ENCODE measurements at places on chromosomes 7 and 10.

DNA sequence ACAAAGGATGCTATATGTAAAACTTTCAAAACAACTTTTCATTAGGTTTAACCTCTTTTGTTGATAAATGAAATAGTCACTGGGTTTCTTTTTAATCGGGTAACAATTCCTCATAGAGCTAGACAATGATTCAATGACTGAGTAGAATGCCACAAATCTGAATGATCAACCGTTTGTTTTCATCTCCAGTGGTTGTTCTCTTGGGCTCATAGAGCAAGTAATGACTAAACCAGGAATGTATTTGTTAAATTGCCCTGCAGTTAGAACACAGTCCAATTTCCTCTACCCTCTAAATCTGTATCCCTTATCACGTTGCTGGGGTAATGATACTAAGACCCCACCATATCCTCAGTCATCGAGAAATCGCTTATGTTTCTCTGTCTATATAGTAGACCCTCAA is 40.0 kb downstream of the CNNM1 start:
- H3K36me3 ChIP-seq, result no peaks in the 10 kb centered on the region
- H3K27me3 ChIP-seq, result no peaks in the 10 kb centered on the region
- H3K4me3 ChIP-seq, result no peak overlapping the region
- H3K27ac ChIP-seq, result no peak overlapping the region

GRCh38 chr7:127413962-127414361 is 21.5 kb upstream of the ZNF800 start:
- H3K27me3 ChIP-seq, result no peaks in the 10 kb centered on the region
- H3K27ac ChIP-seq, result no peak overlapping the region
- no peak overlapping the region for H3K4me3 ChIP-seq
- H3K4me1 ChIP-seq, result no peaks in the 10 kb centered on the region
- no peaks in the 10 kb centered on the region for H3K36me3 ChIP-seq
- no peak for DNase-seq

DNA sequence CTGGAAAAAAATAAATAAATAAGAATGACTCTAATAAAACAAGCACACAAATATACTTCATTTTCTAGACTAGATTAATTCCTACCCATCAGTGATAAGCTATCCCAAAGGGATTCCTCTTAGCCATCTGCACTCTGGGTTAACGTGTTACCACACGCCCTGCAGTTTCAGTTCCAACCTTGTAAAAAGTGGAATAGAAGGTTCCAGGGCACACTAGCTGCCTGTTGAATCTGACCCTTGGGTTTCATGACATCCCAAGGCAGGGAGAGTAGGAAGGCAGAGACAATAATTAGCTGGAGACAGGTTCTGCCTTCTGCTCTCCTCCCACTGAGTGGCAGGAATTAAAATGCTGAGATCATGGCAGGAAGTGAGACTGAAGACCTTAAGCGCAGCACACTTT is 33.5 kb downstream of the SLC37A3 start:
- no peak overlapping the region for H3K27ac ChIP-seq
- H3K27me3 ChIP-seq, result no peaks in the 10 kb centered on the region
- H3K4me1 ChIP-seq, result peaks cover 1% of the 10 kb centered on the region
- no peaks in the 10 kb centered on the region for H3K36me3 ChIP-seq
- DNase-seq, result no peak
- H3K4me3 ChIP-seq, result no peak overlapping the region

- no peak overlapping the region for H3K4me3 ChIP-seq
- no peak for DNase-seq
- H3K4me1 ChIP-seq, result no peaks in the 10 kb centered on the region
- H3K36me3 ChIP-seq, result no peaks in the 10 kb centered on the region
These were observed 23.7 kb downstream of the ELMO1 start for GRCh38 chr7:37424995-37425394.

DNA sequence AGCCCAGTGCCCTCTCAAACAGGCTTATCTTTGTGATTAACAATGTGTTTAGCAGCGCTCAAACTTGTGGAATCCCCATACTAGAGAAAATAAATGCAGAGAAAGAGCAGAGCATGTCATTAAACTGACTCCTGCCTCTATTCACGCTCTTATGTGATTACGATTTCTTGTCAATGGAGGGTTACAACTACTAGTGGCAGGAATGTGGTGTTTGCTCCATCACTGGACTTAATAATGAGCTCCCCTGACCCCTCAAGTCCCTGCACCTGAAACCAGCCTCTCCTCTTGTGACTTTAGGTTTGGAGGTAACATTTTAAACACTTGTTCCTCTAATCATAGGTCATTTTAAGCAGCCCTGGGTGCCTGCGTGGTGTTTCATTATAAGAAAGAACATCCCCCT is 121.9 kb downstream of the PLPP4 start:
- no peaks in the 10 kb centered on the region for H3K27me3 ChIP-seq
- H3K4me1 ChIP-seq, result no peaks in the 10 kb centered on the region
- H3K4me3 ChIP-seq, result no peak overlapping the region
- DNase-seq, result no peak

- H3K4me3 ChIP-seq, result no peak overlapping the region
- H3K27me3 ChIP-seq, result no peaks in the 10 kb centered on the region
- DNase-seq, result no peak
- no peaks in the 10 kb centered on the region for H3K4me1 ChIP-seq
These were observed 599.2 kb upstream of the PCDH15 start for GRCh38 chr10:55400075-55400849.

DNA sequence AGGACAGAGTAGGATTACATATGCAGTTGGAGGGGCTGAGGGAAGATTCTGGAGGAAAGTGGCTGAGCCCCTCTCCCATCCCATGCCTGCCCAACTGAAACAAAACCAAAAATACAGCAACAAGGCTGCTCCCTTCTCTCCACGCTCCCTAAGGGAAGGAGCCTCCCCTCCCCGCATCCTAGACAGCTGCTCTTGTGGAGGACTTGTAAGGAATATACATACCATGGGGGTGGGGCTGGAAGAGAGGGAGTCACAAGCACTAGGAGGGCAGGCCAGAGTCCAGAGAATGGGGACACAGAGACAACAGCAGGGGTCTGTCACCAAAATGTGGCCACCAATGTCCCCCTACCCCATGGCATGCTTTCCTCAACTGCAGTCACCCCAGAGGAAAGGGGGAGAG is 13.2 kb downstream of the LDB1 start:
- H3K36me3 ChIP-seq, result peaks cover 67% of the 10 kb centered on the region
- H3K4me1 ChIP-seq, result no peaks in the 10 kb centered on the region
- no peak overlapping the region for H3K27ac ChIP-seq
- H3K27me3 ChIP-seq, result no peaks in the 10 kb centered on the region
- H3K4me3 ChIP-seq, result no peak overlapping the region

DNA sequence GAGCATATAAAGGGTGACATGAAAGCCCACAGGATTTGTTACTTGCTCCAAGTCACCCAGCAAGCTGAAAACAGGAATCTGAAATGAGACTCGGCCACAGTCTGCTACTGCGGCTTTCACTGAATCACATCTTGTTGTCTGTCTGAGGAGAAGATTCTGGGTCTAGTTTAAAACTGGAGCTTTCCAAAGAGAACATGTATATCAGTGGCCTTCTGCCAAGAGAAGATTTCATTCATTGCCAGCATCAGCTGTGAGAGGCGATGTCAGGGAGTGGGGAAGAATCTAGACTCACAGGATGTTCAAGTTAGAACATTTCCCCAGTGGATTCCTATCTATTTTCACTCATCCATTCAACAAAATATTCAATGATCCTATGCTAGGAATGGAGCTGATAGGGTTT is 122.8 kb downstream of the GALNT17 start:
- no peak overlapping the region for H3K4me3 ChIP-seq
- peaks cover 1% of the 10 kb centered on the region for H3K4me1 ChIP-seq
- H3K27ac ChIP-seq, result no peak overlapping the region

- no peak overlapping the region for H3K4me3 ChIP-seq
- H3K27me3 ChIP-seq, result no peaks in the 10 kb centered on the region
- no peak for DNase-seq
These were observed 68.1 kb downstream of the CNOT4 start for GRCh38 chr7:135441791-135442190.
